ENCODE measurements at places on chromosomes 16 and 17.

GRCh38 chr16:9402293-9402860 lies 310.9 kb downstream of the HAPSTR1 start:
- DNase-seq = no peak

- no peak for DNase-seq
These were observed 51.4 kb upstream of the NFAT5 start for GRCh38 chr16:69514356-69514755.

GRCh38 chr16:84007965-84008364 lies 34.6 kb downstream of the SLC38A8 start:
- DNase-seq = peak; percentile 51

GRCh38 chr17:15377616-15378015 lies 36.2 kb upstream of the TEKT3 start:
- DNase-seq = no peak

GRCh38 chr16:30947859-30948666 lies 805 bp upstream of the ORAI3 start:
- peak; percentile 97 for DNase-seq

DNA sequence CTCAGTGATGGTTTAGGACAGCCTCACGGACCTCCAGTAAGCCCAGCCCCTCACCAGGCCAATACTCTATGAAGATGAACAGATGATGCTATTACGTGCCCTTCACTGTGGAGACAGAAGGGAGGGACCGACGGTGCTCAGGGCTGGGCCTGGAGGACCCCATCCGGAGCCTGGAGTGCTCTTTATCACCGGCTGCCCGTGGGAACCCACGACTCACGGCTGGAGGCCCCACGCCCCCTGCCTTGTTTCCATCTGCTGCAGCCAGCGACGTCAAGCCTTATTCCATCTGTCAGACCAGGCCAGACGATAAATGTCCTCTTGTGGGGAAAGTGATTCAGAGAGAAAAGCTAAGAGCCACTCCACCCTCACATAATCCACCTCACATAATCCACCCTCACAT lies 4.0 kb upstream of the TIMM22 start:
- no peak for DNase-seq

- no peak for DNase-seq
These were observed 133.4 kb downstream of the TANC2 start for GRCh38 chr17:63099425-63099824.

DNA sequence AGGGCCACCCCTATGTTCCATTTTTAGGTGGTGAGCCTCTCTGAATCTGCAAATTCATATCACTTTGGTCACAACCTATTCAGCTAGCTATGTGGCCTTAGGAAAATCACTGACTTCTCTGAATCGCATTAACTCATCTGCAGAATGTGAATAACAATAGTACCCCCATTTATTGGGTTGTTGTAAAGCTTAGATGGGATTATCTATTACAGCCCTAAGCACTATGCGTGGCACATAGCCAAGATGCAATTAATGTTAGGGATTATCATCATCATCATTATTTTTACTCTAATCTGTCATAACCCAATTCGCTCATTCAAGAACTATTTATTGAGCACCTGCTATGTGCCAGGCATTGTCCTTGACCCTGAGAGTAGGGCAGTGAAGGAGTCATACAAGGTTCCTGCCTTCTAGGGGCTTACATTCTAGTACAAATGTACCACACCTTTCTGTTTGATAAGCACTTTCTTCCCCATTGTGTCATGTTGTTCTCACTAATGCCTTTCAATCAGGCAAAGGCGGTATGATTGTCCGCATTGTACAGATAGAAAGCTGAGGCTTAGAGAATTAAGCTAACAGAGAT lies 38.5 kb downstream of the CHD9 start:
- DNase-seq = no peak

DNA sequence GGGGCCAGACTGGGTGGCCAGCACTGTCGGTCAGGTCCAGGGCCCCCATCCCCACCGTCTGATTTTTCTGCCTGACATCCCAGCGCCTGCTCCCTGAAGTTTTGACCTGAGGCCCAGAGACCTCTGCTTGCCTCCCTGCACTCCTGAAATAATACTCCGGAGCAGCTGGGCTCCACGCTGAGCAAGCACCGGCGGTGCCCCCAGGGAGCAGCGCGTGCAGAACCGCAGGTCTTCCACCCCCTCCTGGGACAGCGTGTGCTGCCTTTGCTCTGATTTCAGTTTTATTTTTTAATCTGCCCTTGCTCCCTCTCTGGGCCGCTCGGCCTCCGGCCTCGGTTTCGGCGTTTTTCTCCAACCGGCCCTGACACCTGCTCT lies 132.4 kb upstream of the GSE1 start:
- DNase-seq = no peak

- no peak for DNase-seq
These were observed 32.9 kb downstream of the SMYD4 start for GRCh38 chr17:1796800-1797199.

DNA sequence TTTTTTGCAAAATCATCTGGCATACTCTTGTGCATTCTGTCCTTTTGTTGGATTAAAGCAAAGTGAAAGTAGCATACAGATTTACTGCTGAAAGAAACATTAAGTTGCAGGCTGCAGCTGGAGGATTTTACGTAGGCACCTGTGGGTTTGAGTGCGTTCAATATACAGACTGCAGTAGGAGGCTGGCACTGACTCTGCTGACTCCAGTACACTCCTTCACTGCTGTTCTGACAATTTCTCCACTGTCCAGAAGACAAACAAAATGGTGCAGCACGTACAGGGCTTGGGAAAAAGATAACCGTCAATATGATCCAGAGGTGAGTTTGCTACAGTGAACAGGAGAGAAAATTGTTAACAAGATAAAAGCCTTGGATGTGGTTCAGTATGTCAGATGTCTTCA lies 73.3 kb downstream of the TANC2 start:
- no peak for DNase-seq

DNA sequence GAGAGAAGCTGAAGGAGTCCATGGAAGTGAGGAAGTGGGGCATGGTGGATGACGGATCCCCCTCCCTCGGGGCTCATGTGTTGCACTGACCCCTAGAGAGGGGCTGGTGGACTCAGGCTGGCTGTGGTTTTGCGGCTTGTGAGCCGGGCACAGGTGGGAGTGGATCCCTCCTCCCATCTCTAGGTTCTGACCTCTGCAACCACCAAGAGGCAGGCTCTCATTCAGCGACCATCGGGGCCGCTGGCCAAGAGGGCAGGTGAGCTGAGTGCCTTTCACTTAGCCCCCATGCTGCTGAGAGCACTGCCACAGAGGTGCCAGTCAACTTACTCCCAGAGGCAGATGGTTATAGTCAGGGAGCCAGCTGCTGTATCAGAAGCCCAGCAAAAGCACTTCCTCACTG lies 67.3 kb downstream of the SCNN1B start:
- DNase-seq = no peak

- peak; percentile 73 for DNase-seq
These were observed 732 bp downstream of the ULK2 start for GRCh38 chr17:19867079-19867328.

GRCh38 chr16:81885976-81886586 lies 107.0 kb downstream of the PLCG2 start:
- peak; percentile 27 for DNase-seq

DNA sequence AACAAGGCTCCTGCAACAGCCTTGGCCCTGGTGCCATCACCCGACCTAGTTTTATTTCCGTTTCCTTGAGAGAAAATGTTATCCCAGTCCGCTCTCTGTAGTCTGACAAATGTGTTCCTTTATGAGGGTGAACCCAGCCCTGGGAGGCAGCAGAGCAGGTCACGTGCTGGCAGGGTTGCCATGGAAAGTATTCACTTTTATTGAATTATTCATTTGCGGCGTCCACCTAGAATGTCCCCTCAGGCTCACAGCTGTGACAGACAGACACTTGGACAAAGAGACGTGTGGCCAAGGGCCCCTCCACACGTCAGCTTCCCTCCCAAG lies 90.0 kb downstream of the WSCD1 start:
- no peak for DNase-seq

DNA sequence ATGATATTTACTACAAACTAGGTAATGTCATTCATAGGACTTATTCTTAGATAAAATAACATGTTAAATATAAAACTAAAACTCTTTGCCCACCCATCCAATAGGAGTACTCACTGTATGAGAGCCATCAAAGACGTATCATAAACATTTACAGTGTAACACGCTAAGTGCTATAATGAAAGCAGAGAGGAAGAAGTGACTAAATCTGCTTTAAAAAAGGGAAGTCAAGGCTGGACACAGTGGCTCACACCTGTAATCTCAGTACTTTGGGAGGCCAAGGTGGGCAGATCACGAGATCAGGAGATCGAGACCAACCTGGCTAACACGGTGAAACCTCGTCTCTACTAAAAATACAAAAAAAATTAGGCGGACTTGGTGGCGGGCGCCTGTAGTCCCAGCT lies 32.4 kb downstream of the SPAG9 start:
- no peak for DNase-seq

DNA sequence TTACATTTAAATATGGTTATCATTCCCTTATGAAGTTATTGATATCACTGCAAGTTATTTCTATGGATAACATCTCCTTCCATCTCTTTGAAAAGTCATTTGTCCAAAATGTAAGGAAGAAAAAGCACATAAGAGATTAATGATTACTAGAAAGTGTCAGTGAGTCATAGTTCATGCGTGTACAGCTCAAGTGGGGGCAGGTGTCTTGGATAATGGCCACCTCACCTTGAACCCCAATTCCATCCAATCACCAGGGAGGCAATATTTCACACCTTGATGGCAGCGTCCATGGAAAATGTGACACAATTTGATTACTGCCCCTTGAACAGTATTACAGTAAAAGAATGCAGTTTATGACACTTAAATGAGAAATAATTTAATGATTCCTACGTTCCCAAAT lies 358.3 kb upstream of the SOX9 start:
- no peak for DNase-seq

DNA sequence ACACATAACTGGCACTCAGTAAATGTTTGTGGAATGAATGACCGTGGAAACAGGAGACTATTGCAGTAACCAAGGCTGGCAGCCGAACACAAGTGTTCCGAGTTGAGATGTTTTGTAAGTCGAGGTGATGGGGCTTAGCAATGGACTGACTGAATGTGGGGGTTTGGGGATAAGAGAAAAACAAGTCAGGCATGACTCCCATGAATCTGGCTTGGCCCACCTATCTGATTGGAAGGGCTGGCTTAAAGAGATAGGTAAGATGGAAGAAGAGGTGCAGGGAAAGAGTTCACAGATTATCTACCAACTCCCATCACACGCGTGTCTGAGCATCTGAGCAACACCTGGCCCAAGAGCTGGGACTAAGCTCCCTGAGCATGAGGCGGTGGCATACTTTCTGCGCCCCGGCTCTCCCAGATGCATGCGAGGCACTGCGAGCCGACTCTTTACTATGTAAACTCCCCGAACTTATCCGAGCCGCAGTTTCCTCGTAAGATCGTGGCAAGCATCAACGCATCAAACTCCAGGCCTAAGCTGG lies 539 bp downstream of the IFT20 start:
- no peak for DNase-seq

- DNase-seq = no peak
These were observed 21.6 kb upstream of the EVPL start for GRCh38 chr17:76048711-76049110.

- DNase-seq = no peak
These were observed 14.9 kb downstream of the SRL start for GRCh38 chr16:4227040-4227332.

GRCh38 chr17:30333503-30334360 lies at the start of gene TMIGD1:
Gene TMIGD1, minus strand, starts transcription at chr17:30334057. Its CDS starts 1,924 bp downstream, at chr17:30332133.
- DNase-seq = no peak

GRCh38 chr16:22764662-22765327 lies 49.2 kb upstream of the HS3ST2 start:
- no peak for DNase-seq

- DNase-seq = no peak
These were observed 31.0 kb downstream of the DHRS7B start for GRCh38 chr17:21157586-21158370.

GRCh38 chr16:80791411-80791810 lies 13.0 kb downstream of the CDYL2 start:
- no peak for DNase-seq

DNA sequence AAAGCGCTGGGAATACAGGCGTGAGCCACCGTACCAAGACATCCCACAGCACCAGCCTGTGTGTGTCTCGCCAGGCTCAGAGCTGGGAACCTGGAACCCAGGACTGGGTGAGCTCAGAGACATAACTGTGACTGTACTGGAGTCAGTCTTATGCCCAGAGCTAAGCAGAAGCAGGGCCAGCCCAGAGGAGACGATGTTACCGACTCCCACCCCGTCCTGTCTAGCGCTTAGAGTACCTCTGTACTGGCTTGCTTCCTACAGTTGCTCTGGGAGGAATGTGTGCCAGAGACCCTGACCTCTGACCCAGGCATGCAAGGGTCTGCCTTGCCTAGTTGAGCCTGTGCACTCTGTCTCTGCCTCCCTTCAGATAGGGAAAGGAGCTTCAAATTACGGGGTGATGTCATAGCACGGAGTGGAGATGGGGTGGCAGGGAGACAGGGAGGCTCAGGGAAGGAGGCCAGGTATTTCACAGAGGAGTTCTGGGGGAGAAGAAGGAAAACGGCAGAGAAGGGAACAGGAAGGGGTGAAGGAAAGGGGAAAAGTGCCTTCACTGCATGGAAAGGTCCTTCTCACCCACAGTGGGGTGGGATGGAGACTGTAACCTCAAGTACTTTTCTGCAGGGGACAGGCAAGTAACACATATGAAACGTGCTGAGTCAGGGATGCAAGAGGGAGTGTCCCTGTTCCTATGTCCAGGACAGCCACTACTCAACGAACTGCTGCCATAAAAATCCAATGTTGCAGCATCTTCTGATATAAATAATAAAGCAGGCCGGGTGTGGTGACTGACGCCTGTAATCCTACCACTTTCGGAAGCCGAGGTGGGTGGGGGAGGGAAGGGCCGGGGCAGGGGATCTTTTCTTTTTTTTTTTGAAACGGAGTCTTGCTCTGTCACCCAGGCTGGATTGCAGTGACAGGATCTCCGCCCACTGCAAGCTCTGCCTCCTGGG lies 5.8 kb upstream of the ARMC5 start:
- DNase-seq = no peak

DNA sequence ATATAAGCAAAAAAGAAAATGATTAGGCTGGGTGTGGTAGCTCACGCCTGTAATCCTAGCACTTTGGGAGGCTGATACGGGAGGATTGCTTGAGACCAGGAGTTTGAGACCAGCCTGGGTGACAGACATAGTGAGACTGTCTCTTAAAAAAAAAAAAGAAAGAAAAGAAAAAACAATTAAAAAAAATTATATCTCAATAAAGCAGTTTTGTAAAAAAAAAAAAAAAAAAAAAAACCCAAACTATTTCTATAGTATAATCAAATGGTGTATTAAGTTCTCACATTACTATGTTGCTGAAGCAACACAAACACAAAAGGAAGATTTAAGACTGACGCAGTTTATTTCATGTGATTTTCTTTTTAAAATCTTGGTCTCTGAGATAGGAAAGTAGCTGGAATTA lies 140.5 kb downstream of the TRIM37 start:
- DNase-seq = no peak
